ENCODE measurements at places on chromosomes 4 and X.

- DNase-seq = no peak
Observed at GRCh38 chrX:102126863-102127262, 1.4 kb downstream of the TCEAL2 start.

- no peak for DNase-seq
Observed at GRCh38 chr4:18198653-18199052, 177.1 kb upstream of the LCORL start.

- DNase-seq = peak; percentile 83
Observed at GRCh38 chr4:151407466-151408379, 1.3 kb upstream of the FHIP1A start.

DNA sequence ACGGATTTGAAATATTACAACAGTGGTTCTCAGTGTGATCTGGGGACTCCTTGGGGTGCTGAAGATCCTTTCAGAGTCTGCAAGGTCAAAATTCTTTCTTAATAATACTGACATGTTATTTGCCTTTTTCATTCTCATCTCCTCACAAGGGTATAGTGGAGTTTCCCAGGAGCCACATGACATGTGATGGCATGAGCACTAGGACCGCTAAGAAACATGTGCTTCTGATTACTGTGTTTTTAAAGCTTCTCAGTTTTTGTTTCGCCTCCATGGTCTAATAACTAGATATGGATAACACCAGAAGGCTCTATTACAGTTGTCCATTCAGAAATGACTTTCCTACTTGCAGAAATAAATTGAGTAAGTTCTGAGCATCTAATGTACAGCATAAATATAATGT, 156.1 kb downstream of the RAB28 start:
- DNase-seq = no peak
